Stimulated activated CD4-positive, alpha-beta T cell treated with anti-CD3 and anti-CD28 coated beads, Interleukin-12 subunit alpha, Interleukin-12 subunit beta, amount 100 ng/mL, for 48 hours (primary cell): ENCODE measurements at places on chromosomes 11 and 22.

- DNase-seq, result peak; percentile 45
These were observed 11.5 kb downstream of the PARVG start for GRCh38 chr22:44192098-44192815.

- no peak for DNase-seq
These were observed 22.5 kb downstream of the CYTH4 start for GRCh38 chr22:37304595-37305343.

GRCh38 chr11:108620958-108621772, 27.6 kb upstream of the EXPH5 start:
- DNase-seq, result no peak

GRCh38 chr11:98874050-98874449, 146.7 kb upstream of the CNTN5 start:
- no peak for DNase-seq

DNA sequence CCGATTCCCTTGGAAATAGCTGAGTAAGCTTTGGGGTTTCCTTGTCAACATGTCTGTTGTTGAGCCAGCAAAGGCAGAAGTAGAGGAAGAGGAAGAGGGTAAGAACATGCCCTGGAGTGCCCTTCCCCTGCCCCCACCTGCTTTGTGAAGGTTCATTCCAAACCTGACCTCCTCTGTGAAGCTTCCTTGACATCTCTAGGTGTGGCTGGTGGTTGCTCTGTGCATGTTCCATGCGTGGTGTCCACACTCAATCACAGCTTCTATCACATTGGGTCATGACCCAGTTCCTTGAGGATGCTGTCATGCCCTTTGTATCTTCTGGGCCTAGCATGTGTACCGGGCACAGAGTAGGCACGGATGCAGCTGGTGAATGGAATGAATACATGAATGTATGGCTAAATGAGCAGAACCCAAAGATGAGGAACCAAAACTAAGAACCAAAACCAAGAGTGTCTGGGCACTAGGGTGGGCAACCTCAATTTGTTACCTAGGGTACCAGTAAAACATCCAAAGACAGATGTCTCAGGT, 23.7 kb upstream of the FXYD6 start:
- DNase-seq, result no peak

DNA sequence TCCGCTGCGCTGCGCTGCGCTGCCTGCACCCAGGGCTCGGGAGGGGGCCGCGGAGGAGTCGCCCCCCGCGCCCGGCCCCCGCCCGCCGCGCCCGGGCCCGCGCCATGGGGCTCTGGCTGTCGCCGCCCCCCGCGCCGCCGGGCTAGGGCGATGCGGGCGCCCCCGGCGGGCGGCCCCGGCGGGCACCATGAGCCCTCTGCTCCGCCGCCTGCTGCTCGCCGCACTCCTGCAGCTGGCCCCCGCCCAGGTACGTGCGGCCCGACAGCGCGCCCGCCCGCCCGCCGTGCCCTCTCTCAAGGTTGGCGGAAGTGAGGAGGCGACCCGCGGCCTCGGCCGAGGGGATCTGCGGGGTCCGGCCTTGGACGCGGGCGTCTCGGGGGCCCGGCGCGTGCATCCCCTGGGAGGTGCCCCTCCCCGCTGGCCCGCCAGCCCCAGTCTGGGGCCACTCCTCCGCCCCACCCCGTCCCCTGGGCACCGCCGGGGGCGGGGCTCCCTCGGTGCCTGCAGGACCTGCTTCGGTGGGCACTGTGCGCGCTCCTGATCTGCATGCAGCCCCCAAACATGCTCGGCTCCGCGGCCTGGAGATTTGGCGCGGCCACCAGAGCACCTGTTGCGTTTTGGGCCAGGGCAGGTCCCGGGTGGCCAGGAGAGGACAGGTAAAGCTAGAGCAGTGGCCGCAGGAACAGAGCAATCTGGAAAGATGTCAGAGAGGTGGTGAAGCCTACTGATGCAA, 429 bp downstream of the VEGFB start:
- DNase-seq, result no peak

- no peak for DNase-seq
These were observed 53.0 kb downstream of the SCUBE1 start for GRCh38 chr22:43289976-43290721.

DNA sequence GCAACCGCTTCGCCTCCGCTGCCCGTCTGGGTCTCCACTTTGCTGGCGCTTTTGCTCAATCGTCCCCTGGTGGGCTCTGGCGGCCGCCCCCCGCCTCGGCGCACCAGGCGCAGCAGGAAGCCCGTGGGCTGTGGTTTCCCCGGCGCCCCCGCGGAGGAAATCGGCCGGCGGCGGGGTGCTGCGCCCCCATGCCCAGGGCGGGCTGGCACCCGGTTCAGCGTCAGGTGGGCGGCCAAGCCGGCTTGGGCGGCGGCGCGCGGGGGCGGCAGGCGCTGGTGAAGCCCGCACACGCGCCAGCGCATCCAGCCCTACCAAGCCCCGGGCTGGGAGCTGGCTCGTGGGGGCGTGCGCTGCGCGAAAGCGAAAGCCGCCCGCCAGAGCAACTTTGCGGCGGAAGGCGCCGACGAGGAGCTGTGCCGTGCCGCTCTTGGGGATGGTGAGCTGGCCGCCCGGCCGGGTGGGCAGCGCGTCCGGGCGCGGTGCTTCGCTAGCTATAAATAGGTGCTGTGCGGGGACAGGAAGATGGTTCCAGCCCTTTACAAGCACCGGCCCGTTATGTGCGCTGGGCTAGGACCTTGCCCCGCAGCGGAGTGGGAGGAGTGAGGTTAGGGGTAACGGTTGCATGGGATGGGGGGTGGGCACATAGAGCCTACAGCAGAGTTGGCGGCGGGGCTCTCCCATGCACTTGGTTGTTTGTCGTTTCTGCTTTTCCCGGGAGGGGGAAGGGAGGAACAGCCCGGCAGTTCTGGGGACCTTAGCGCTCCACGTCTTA, 25.0 kb upstream of the SUSD2 start:
- DNase-seq, result no peak

- no peak for DNase-seq
These were observed 499.6 kb downstream of the BRD1 start for GRCh38 chr22:49328118-49328475.

GRCh38 chr11:101576456-101576855, 7.4 kb downstream of the TRPC6 start:
- no peak for DNase-seq

- DNase-seq, result no peak
These were observed 330.7 kb downstream of the TTC28 start for GRCh38 chr22:28348613-28349609.

GRCh38 chr11:62497132-62497801, 49.3 kb downstream of the AHNAK start:
- no peak for DNase-seq

DNA sequence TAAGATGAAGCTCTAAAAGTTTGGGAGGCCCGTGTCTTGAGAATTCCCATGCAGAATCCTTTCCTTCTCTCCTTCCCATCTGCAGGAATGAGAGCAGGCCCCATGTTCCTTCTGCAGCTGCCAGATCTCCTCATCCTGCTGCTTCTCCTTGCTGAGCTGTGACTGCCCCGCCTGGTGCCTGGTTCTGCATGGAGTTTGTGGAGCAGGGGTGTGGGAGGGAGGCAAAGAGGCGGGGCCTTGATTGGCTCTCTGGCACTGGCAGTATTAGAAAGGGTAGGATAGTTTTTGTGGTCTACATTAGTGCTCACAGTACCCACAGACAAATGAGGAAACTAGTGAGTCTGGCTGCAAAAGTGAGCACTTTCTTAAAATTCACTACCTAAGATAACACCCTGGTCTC, 91.1 kb upstream of the CLPB start:
- DNase-seq, result no peak

- no peak for DNase-seq
These were observed 80.2 kb upstream of the NTM start for GRCh38 chr11:131290185-131290584.

DNA sequence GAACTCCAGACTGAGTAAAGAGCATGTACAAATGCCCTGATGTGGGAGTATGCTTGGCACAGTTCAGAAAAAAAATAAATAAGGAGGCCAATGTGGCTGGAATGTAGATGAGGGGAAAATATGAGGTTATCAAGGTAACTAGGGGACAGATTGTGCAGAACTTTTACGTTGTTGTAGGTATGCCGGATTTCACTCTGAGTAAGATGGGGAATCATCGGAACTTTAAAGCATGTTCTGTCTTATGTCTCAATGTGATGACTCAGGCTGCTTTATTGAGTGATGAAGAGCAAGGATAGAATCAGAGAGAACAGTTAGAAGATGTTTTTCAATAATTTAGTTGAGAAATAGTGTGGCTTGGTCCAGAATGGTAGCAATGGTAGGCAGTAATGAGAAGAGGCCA, 130.4 kb downstream of the C11orf87 start:
- no peak for DNase-seq

GRCh38 chr11:69401715-69402114, 79.7 kb upstream of the LINC01488 start:
- no peak for DNase-seq

- DNase-seq, result no peak
These were observed 25.8 kb downstream of the TNRC6B start for GRCh38 chr22:40203572-40203971.

DNA sequence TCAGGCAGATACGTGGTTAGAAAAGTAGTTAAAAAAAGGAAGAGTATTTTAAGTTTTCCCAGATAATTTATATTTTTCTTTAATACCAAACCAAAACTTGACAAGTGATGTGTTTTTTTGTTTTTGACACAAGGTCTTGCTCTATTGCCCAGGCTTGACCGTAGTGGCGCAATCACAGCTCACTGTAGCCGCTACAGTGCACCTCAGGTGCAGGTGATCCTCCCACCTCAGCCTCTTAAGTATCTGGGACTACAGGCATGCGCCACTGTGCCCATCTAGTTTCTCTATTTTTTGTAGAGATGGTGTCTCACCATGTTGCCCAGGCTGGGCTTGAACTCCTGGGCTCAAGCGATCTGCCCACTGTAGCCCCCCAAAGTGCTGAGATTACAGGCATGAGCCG, 92.5 kb downstream of the MTMR3 start:
- DNase-seq, result no peak

GRCh38 chr11:10494636-10495463, 39.8 kb downstream of the AMPD3 start:
- no peak for DNase-seq

DNA sequence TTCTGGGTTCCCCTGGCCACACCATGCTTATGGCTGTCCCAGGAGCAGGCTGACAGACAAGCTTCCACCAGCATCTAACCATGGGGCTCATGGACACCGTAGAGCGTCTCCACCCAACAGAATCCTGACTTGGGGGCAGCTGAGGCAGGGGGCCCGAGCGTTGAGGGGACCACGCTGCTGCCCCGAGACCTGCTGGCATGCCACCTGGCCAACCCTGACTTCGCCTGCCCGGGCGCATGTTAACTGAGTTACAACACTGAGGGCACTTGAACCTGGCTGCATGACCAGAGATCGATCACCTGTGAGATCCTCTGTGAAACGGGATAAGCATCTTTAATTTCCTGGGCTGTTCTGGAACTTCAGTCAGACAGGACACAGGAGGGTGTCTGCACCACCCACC, 13.7 kb downstream of the PPM1F start:
- no peak for DNase-seq

GRCh38 chr11:115217726-115218311, 286.4 kb downstream of the CADM1 start:
- no peak for DNase-seq

GRCh38 chr22:26325641-26326040, 103.4 kb upstream of the ASPHD2 start:
- no peak for DNase-seq

DNA sequence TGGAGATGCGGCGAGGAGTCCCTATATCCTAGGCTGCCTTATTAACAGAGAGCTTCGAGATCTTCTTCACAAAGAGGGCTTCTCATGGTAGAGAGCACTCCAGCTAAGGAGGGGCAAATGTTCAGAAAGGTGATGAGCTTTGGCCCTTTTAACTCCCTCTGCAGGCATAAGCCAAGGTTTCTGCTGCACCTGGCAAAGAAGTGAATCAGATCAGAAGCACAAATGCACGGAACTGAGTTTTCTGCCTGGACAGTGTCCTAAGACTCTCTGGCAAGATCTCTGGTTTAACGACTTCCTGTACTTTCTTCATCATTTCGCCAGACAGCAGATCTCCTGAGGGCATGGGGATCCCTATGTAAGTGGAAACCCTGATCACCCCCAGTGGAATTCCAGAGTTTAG, 37.2 kb downstream of the POU2AF3 start:
- DNase-seq, result no peak

DNA sequence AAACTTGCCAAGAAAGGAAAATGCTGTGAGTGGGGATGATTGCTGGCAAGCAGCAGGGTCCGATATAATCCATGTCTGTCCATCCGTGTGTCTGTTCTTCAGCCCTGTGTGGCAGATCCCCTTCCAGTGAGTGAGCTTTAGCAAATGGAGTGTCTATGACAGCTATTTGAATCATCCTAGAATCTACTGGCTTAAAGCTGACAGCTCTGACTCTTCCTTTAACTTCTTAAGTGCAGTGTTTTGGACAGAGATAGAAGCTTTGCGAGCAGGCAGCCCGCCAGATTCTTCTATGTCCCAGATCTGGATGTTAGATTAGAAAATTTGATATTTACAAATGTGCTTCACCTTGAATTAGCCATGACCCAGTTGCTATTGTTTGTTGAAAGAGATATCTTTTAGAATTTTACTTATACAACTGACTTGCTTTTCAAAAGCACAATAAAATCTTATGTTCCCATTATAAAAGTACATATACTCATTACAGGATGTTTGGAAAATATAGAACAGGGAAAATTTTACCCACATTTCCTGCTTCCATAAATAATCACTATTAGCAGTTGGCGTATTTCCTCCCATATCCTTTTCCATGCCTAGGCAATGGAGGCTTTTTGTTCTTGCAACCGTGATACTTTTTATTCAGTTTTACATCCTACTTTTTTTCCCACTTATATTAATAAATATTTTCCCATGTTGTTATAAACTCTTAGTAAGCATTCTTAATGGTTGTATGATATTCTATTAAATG, 124.5 kb downstream of the COMMD9 start:
- no peak for DNase-seq

GRCh38 chr11:43797337-43797736, 83.3 kb upstream of the ALKBH3 start:
- DNase-seq, result no peak

- DNase-seq, result no peak
These were observed 17.4 kb upstream of the SOX6 start for GRCh38 chr11:16373768-16374167.

DNA sequence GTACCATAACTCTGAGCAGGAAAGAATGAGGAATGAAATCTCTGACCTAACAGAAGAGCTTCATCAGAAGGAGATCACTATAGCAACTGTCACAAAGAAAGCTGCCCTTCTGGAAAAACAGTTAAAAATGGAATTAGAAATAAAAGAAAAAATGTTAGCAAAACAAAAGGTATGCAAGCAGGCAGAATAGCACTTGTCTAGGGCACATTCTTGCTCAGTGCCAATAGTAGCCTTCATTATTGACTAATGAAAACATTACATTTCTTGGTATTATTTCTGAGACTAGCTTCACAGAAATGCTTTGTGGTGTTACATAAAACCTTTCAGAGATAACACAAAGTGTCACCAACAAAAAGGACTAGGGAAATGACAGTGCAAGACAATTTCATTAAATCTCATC, 63.9 kb downstream of the DEUP1 start:
- DNase-seq, result no peak
